ENCODE measurements at places on chromosomes 6 and 20. TPM values are rescaled to one million over a fixed set of nuclear protein-coding genes. Genes with fewer than 3 reads are reported as not detected.

The SLC17A2 gene
- not detected for total RNA-seq

DNA sequence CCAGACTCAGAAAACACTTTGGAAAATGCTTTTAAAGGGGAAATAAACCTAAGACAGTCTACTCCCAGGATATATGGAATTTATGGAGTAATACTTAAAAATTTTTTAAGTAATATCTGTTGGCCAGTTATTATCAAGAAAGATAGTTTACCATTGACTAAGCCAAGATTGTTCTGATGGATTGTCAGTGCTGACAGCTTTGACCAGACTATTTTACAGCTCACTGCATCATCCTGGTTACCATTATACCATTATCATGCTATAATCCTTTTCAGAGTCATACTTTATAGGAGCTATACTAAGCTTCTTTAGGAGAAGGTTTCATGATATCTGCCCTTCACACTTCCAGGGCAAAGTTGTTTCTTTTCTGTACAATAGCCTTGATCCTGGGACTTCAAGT is 16.5 kb downstream of the GTF2H5 start:
- peak; percentile 14 for DNase-seq
- no peaks in the 10 kb centered on the region for H3K4me1 ChIP-seq
- no peaks in the 10 kb centered on the region for H3K36me3 ChIP-seq
- no peaks in the 10 kb centered on the region for H3K27me3 ChIP-seq
- no peak overlapping the region for H3K4me3 ChIP-seq

DNA sequence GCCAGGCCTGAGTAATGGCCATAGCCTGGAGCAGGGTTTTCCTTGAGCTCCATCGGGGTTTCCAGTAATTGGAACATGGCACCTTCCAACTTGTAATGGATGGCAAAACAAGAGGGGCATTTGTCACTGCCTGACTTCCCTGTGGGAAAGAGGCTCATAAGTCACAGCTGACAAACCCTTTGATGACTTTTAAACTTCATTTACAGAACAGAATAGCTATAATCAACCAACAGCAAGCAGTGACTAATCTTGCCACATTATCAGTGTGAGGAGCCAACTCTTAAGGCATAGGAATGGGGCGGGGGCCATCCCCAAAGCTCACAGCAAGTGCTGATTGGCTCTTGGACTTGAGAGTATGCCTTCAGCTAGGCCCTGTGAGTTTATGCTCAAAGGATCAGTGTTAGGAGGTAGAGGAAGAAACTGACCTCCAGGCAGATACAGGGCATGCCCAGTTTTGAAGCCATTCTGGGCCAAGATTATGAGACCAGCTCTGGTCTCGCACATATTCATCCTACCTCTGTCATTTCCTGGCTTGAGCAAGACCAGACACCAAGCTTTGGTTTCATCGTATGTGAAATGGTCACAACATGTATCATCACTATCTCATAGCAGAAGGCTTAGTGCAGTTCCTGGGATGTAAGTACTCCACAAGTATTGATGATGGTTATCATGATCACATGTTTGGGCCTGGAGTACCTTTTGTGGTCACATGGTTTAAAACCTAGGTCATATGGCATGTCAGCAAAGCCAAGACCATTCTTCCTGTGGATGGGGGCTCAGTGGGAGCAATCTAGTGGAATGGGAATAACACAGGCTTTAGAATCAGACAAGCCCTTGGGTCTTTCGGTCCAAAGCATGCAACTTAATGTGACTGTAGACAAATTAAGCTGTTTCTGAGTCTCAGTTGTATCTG is 49.2 kb downstream of the EIF2S2 start:
- no peak overlapping the region for H3K4me3 ChIP-seq
- H3K27ac ChIP-seq, result no peak overlapping the region
- peak; percentile 48 for DNase-seq
- H3K27me3 ChIP-seq, result no peaks in the 10 kb centered on the region

GRCh38 chr6:69861986-69862385 is 4.4 kb upstream of the COL19A1 start:
- DNase-seq, result peak; percentile 5
- no peak overlapping the region for H3K4me3 ChIP-seq
- no peaks in the 10 kb centered on the region for H3K4me1 ChIP-seq
- no peaks in the 10 kb centered on the region for H3K27me3 ChIP-seq
- H3K27ac ChIP-seq, result no peak overlapping the region
- H3K36me3 ChIP-seq, result no peaks in the 10 kb centered on the region

- peaks cover 26% of the 10 kb centered on the region for H3K4me1 ChIP-seq
- peak overlapping the region; percentile 79 for H3K27ac ChIP-seq
- no peak for DNase-seq
- H3K36me3 ChIP-seq, result no peaks in the 10 kb centered on the region
- no peak overlapping the region for H3K4me3 ChIP-seq
- H3K27me3 ChIP-seq, result no peaks in the 10 kb centered on the region
Observed at GRCh38 chr6:107689190-107689589, 134.9 kb downstream of the SCML4 start.

GRCh38 chr20:47265984-47266383 is 90.5 kb downstream of the ZMYND8 start:
- H3K4me3 ChIP-seq, result no peak overlapping the region
- H3K36me3 ChIP-seq, result peaks cover 7% of the 10 kb centered on the region
- H3K4me1 ChIP-seq, result no peaks in the 10 kb centered on the region
- H3K27ac ChIP-seq, result no peak overlapping the region
- no peaks in the 10 kb centered on the region for H3K27me3 ChIP-seq
- DNase-seq, result no peak

DNA sequence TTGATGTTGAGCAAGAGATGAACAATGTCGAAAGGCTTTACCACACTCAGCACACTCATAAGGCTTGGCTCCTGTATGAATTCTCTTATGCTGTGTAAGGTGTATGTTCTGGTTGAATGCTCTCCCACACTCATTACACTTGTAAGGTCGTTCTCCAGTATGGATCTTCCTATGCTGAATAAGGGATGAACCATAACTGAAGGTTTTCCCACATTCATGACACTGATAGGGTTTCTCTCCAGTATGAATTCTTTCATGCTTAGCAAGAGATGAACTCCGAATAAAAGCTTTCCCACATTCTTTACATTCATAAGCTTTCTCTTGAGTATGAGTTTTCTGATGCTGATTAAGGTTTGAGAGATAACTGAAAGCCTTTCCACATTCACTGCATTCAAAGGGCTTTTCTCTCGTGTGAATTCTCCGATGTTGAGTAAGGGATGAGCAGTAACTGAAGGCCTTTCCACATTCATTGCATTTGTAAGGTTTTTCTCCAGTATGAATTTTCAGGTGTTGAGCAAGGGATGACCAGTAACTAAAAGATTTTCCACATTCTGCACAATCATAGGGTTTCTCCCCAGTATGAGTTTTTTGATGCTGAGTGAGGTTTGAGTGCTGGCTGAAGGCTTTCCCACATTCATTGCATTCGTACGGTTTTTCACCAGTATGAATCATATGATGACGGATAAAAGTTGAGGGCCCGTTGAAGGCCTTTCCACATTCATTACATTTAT is 21.1 kb downstream of the ZNF184 start:
- no peak overlapping the region for H3K4me3 ChIP-seq
- H3K27ac ChIP-seq, result no peak overlapping the region
- H3K4me1 ChIP-seq, result no peaks in the 10 kb centered on the region

GRCh38 chr6:111888928-111889695 is 15.9 kb upstream of the FYN start:
- no peaks in the 10 kb centered on the region for H3K36me3 ChIP-seq
- DNase-seq, result no peak
- no peak overlapping the region for H3K4me3 ChIP-seq
- H3K27me3 ChIP-seq, result no peaks in the 10 kb centered on the region

The ADGRG6 gene
- total RNA-seq, result 49.9 TPM

Data from fibroblast of lung (primary cell).